D341Med (cell line): ENCODE measurements at places on chromosomes 7 and 10.
A peak's percentile ranks its signal among the peaks of the same experiment; 100 is the strongest.

DNA sequence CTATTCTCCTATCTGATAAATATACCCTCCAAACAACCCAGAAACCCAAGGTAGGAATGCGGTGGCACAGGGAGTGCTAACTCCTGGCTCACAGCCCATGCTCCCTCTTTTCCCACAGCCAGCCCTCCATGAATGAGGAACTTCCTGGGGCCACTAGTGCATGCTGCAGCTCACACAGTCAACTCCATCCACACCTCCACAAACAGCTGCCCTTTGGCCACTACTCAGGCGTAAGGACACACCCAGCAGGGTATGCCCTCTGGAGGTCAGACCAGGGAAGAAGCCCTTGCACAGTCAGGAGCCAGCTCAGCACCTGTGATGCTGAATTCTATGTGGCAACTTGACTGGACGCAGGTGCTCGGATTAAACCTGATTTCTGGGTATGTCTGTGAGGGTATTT, 85.2 kb upstream of the PIK3CG start:
- DNase-seq = no peak

GRCh38 chr10:58712982-58713381, 200.3 kb downstream of the BICC1 start:
- DNase-seq = no peak

GRCh38 chr7:25216837-25217236, 11.4 kb downstream of the NPVF start:
- DNase-seq = no peak

- DNase-seq = no peak
Measured at GRCh38 chr10:16832351-16833080, 15.3 kb upstream of the RSU1 start.

GRCh38 chr10:77631241-77631640, 6.4 kb downstream of the KCNMA1 start:
- no peak for DNase-seq

DNA sequence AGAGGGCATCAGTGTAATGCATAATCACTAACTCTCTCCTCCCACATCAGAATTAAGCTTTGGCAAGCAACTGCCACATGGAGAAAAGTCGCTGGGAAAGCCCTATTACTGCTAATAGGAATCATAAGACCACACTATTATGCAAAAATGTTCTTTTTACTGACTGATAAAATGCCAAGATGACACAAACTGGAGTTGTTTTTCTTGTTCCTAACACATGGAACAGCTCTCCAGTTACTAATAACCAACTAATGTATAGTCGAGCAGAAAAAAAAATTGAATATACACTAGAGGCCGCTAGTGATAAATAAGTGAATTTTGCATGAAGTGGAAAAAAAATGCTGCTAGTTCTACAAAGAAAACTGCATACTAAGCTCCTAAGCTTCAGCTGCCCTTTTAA, 165.6 kb downstream of the TPK1 start:
- peak; percentile 43 for DNase-seq

DNA sequence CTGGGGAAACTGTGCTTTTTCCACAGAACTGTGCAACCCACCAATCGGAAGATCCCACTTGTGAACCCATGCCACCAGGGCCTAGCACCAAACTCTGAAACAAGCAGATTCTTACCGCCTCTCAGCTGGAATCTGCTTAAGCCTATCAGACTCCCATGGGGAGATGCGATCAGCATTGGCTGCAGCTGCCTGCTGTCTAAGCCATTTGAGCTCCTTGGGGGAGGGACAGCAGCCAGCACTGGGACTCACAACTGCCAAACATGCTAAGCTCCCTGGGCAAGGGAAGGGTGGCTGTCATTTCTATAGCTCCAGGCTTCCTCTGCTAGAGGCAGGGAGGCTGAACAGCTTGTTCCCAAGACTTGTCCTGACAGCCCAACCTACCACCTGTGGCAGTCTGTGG, 283.8 kb downstream of the CDK14 start:
- DNase-seq = peak; percentile 78

GRCh38 chr10:21458126-21458871, 67.2 kb downstream of the SKIDA1 start:
- DNase-seq = no peak

DNA sequence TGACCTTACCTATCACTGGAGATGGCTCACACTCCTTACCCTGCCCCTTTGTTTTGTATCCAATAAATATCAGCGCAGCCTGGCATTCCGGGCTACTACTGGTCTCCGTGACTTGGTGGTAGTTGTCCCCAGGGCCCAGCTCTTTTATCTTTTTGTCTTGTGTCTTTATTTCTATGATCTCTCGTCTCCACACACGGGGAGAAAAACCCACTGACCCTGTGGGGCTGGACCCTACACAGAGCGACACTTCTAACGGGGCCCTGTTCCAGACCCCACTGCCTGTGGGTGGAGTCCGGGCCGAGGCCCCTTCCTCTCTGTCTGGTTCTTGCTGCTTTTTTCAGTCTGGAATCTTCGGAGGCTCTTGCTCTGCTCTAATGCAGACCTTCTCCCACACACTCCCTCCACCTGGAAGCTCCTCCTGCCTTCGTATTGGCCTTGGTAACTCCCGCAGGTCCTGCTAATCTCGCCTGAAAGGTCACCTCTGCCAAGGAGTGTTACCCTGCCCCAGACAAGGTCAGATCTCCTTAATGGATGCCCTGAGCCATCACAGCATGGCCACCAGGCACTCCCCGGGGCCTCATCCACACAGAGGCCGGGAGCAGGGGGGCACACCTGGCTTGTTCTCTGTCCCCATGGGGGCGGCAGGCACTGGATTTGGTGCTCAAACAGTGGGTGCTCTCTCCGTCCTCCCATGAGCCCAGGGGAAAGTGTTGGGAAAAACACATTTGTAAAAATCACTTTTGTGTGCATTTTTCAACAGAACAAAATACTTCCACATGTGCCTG, 531.7 kb downstream of the PTPRN2 start:
- no peak for DNase-seq

GRCh38 chr7:47406801-47407129, 175.1 kb downstream of the TNS3 start:
- no peak for DNase-seq
